ENCODE measurements at places on chromosomes 1 and 21.

GRCh38 chr1:23098463-23099170 lies 70.0 kb downstream of the LUZP1 start:
- DNase-seq = peak; percentile 84

DNA sequence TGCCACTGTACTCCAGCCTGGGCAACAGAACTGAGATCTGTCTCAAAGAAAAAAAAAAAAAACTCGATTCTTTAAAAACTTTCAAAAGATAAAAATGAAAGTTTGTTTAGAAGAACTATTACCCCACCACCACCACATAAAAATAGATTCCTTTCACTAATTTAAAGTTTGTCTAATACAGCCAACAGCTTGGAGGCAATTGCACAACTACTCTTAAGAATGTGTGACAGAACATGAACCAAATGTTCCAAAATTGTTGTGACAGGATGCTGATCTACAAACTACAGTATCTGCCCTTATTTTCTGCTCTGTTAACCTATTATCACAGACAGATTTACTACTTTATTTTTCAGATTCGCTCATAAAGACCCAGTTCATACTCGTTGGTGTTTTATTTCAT lies 5.5 kb upstream of the TGFBR3 start:
- peak; percentile 52 for DNase-seq

GRCh38 chr1:117627546-117628130 lies 21.8 kb downstream of the TENT5C start:
- no peak for DNase-seq

DNA sequence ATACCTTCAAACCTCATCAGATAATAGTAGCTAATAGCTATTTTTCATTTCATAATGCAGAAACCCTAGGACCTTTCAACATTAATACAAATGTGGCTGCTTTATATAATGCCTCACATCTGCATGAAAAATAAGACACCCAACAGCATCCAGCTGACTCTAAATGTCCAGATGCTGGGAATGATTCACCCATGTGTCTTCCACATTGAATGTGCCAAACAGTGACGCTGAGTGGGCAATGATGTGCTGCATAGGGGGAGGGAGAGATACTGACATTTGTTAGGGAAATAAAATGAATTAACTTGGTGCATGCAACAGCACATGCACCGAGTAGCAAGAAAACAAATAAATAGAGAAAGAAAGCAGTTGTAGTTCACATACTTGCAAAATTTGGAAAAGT lies 199.3 kb downstream of the DSCAM start:
- DNase-seq = no peak

DNA sequence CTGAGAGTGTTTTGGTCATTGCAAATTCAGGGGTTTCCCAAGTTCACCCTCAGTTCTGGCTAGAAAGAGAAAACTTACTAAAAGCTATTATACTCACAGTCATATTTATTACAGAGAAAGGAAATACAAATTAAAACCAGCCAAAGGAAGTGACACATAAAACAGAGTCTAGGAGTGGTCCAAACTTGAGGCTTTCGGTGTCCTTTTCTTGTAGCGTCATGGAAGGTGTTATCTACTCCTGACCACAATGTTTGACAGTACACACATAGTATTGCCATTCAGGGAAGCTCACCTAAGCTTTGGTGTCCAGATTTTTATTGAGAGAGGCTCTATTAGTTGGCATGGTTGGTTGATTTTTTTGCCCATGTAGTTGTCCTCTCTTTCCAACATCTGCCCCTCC lies 59.0 kb downstream of the SLC35A3 start:
- DNase-seq = no peak

- DNase-seq = no peak
These were observed 560.1 kb downstream of the OMA1 start for GRCh38 chr1:57986432-57986831.

- DNase-seq = no peak
These were observed 23.0 kb downstream of the MTARC1 start for GRCh38 chr1:220809704-220810103.

All from MCF 10A (cell line).